T-cell (primary cell): ENCODE measurements at places on chromosomes 1 and 21.

DNA sequence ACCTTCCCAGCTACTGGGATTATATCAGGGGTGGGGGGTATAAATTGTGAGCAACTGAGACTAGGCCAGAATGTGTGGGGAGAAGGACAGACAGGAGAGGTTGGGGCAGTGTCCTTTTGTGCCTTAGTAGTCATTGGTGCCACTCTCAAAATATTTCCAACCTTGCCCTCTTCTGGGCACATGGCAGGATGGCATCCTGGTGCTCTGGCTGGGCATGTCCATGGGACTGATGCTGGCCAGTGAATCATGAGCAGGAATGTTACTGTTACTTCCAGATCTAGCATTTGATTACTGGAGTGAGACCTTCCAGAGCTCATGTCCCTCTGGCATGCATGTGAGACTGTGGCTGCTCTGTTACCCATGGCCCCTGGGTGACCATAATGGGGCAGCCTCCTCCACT, 151.2 kb downstream of the MATN1 start:
- no peak for DNase-seq

GRCh38 chr21:31293986-31294385, 50.1 kb downstream of the TIAM1 start:
- DNase-seq, result no peak

DNA sequence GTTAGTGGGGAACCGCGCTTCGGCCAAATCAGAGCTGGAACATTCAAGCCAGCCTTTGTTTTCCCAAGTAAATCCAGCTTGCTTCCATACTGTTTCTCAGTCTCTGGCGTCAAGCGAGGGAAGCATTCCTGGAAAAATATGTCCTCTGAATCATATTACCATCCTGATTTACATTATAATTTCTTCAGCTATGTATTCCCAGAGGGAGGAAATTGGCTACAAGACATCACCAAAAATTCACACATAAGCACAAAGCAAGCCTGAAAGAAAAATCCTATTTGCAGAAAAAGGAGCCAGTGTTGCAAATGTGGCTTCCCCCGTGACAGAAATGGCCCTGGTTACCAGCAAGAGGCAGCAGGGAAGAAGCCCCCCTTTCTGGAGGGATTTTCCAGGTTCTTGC, 233.3 kb downstream of the KCNJ6 start:
- DNase-seq, result no peak

DNA sequence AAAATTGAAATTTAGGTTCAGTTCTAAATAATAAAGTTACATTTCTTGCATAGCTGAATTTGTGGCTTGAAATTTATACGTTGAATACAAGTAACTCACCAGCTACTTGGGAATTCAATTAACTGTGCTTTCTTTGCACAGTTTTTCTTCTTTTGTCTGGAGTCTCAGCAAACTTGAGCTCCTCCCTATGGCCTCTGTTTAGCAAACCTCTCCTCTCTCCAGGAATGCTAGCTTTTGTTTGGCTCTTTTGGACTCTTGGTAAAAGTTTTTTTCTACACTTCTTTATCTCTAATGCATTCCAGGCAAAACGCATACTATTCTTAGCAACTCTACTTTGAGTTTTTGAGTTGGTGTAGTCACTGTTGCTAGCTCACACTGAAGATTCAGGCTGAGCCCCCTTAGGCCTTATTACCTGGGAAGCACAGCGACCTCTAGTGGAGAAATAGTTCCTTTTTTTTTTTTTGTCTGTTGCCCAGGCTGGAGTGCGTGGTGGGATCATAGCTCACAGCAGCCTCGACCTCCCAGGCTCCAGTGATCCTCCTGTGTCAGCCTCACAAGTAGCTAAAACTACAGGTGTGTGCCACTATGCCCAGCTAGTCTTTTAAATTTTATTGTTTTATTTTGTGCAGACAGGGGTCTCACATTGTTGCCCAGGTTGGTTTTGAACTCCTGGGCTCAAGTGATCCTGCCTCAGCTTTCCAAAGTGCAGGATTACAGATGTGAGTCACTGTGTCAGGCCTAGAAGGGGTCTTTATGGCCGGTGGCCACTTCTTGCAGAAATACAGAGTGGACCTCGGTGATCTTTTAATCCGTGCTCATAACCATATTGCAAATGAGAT, 61.7 kb downstream of the CASQ2 start:
- no peak for DNase-seq

- no peak for DNase-seq
Observed at GRCh38 chr1:216902669-216903381, 179.6 kb upstream of the ESRRG start.

DNA sequence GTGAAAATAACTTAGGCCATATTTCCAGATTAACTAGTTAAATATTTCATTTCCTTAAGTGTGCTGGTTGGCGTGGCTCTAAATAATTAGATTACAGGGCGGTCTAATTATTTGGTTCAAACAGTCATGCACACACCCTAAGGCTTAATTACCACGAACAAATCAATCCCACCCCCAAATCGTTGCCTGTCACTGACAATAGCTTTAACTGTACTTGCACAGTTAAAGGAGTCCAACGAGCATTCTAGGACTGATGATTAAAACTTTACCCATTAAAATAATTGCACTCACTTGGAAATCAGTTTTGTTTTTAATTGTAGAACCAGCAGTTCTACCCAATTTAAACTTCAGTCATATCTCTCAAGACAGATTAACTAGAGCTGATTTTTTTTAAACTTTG, 1.5 kb upstream of the POU2F1 start:
- DNase-seq, result no peak

DNA sequence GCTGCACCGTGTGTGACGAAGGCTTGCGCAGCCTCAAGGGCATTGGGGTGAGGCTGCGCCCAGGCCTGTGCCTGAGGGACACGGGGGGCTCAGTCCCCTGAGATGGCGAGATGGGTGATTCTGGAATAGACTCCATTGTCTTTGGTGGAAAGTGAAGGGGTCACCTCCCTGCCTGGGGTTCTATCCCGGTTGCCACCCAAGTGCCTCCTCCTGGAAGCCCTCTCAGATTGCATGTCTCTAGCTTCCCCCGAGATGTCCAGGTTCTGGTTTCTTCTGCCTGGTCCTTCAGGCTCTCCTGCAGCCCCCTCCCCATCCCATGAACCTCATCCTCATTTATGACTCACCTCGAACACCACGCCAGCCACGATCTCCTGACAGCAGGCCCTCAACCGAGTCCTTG, 22.3 kb upstream of the MFN2 start:
- DNase-seq, result no peak

DNA sequence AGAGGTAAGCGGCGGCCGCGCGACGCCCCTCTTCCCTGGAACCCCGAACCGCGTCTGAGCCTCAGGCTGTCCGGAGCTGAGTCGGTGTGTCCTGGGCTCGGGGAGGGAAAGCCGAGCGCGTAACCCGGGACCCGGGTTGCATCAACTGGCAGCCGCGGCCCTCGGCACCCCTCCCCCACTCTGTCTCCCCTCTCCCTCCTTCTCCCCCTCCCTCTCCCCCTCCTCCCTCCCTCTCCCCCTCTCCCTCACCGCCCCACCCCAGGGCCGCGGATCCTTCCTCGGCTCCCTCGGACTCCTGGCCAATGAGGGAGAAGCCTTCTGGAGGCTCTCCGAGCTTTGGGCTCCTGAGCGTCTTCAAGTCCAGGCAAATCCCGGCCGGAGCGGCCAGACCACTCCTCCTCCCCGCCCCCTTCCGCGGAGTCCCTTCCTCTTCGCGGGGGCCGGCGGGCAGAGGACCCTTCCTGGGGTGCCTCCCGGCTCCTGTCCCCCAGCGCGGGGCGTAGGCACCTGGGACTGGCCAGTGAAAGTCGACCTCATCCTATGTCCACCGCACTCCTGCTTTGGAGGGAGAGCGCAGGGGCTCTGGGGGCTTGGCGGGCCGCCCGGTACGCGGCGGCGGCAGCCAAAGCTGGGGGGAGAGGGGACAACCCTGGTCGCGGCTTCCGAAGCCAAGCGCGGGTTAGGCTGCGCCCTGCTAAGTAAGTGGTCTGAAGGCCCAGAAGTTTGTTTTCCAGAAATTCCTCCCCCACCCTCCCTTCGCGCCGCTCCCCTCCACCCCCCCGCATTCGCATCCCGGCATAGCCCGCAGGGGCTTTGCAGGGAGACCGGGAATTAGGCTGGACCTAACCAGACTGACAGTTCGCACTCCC, 850 bp downstream of the SESN2 start:
- DNase-seq, result no peak

DNA sequence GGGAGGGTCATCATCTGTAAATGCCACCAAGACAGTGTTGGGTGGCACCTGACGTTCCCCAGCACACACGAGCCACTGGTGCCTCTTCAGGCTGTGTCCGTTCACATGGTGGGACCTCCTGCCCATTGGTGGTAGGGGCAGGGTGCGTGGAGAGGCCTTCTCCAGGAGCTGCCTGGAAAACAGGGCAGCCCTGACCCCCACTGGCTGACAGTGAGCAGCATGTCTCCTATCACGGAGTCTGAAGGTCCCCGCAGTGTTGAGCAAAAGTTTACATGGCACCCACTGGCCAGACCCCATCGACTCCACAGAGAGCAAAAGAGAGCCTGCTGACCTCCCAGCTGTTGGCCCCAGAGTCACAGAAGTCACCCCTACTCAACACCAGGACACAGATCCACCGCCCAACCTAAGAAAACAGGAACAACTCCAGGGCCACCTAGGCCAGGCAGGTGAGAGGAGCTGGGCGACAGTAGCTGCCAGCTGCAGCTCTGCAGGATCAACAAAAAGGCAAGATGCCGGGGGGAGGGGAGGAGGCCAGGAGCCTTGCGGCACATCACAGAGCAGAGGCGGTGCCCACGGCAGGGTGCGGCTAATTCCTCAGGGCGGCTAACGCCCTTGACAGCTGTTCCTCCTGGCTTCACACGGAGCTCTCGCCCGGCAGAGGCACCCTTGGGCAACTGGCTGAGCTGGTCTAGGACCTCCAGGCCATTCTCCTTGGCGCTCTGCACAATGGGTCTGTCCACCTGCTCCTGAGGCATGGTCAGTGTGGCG, 14.4 kb upstream of the IFI6 start:
- no peak for DNase-seq

- DNase-seq, result no peak
Observed at GRCh38 chr1:79969886-79970285, 963.4 kb upstream of the ADGRL4 start.

DNA sequence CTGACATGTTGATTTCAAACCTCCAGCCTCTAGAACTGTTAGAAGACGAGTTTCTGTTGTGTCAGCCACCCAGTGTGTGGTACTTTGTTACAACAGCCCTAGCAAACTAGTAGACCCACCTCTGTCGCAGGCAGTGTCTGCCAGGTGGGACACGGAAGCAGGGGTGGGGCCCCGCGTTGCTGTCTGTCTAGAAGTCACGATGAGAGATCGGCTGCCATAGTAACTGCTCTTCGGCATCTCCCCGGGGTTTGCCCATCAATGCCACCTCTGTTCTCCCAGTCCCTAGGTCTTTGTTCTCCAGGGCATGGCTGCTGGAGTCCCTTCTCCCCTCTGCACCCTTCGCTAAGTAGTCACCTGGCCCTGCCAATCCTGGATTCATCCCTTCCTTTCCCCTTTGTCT, 15.2 kb upstream of the CLSTN1 start:
- no peak for DNase-seq

- DNase-seq, result no peak
Observed at GRCh38 chr1:206000641-206001339, 2.4 kb downstream of the RAB7B start.
